ENCODE measurements at places on chromosomes 4 and X.

DNA sequence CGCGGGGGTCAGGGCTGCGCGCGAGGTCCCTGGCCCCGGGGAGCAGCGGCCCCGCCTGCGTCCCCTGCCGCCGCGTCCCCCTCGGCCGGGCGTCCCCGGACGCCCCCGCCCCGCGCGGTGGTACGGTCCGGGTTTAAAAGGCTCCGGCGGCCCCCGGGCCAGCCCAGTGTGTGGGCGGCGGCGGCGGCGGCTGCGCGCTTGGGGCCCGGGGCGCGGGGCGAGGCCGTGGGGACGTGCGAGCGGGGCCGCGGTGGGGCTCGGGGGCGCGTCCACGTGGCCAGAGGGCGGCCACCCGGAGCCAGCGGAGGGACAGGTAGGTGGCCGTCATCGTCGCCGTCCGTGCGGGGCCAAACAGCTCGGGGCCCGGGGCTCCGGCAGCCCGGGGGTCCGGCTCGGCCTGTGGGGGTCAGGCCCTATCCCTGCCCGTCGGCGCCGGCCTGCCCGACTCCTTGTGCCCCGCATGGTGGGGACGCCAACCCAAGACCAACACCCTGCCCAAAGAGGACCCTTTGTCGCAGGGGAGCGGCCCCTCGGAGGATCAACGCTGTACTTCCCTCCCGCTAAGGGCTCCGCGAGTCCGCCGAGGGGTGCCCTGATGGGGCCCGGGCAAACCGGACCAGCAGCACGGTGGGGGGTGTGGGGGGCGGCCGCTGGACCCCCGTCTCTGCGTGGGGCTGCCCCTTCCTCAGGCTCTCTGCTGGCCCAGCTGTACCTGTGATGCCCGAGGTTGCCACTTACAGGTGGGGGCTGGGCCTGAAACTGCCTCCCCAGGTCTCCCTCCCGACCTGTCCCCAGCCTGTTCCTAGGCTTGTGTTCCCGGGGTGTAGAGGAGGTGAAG lies at the start of gene PLXNA3:
Gene PLXNA3 (plus strand): TSS at position 166 of the 838 bp plus-strand sequence. CDS start 1,903 bp downstream, outside the sequence.
- DNase-seq, result peak; percentile 37

- no peak for DNase-seq
Observed at GRCh38 chrX:111352424-111352823, 59.6 kb downstream of the DCX start.

GRCh38 chr4:177235026-177235425 lies 74.6 kb upstream of the NEIL3 start:
- DNase-seq, result no peak

GRCh38 chr4:25425361-25425760 lies 48.3 kb downstream of the ANAPC4 start:
- DNase-seq, result no peak

DNA sequence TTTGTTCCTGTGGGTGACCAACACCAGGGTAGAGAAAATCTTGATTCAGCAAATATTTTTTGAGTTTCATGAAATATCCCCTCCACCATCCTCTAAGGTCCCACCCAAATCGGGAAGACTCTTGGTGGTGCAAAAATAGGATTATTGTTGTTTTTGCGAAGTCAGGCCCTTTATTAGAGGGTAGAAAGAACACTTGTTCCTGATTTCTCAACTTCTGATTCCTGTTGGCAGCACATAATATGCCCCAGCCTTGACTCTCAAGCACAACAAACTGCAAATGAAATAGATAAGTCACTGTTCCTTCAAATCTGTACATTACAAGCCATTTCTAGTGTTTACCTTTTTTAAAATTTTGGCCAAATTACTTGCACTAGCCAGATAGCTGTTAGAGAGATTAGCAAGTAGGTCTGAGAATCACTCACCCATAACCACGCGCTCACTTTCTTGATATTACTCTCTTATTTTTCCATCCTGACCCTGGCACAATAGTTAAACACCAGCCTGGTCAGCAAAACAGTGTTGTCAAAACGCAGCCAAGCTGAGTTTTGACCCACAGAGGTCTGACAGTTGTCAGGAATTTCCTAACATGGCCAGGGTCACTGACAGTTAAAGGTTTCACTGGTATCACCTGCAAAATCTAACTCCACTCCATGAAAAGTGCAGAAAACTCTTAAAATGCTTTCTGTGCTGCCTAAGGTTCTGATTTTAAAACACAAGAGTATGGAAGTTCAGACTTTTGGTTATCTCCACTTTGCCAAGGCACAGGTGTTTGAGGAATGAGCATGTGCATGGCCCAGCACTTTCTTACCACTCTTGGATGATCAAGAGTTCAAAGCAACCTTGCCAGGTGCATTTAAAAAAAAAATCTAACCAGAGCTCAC lies 69.8 kb downstream of the RBM47 start:
- no peak for DNase-seq

GRCh38 chr4:80878218-80878617 lies 152.3 kb upstream of the BMP3 start:
- DNase-seq, result no peak

GRCh38 chr4:55157559-55158277 lies 32.3 kb upstream of the KDR start:
- no peak for DNase-seq

GRCh38 chr4:185004562-185005218 lies 13.6 kb upstream of the HELT start:
- DNase-seq, result no peak

DNA sequence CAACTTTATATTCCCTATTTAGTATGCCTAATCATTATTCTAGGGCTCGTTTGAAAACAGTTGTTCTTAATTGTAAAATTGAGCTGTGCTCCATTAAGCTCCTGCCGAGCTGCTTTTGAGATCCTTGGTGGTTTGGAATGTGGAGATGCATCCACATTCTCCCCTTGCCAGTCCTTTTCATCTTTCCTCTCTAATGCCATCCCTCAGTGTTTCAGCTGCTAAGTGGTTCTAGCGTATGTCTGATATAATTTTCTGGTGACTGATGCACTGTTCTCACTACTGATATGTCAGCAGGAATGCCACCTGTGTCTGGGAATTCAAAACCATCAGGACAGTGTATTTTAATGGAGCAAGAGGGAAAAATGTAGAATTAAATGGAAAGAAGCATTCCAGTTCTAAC lies 1085.0 kb downstream of the CCSER1 start:
- DNase-seq, result no peak

GRCh38 chrX:13418126-13419097 lies 98.6 kb upstream of the ATXN3L start:
- DNase-seq, result no peak

DNA sequence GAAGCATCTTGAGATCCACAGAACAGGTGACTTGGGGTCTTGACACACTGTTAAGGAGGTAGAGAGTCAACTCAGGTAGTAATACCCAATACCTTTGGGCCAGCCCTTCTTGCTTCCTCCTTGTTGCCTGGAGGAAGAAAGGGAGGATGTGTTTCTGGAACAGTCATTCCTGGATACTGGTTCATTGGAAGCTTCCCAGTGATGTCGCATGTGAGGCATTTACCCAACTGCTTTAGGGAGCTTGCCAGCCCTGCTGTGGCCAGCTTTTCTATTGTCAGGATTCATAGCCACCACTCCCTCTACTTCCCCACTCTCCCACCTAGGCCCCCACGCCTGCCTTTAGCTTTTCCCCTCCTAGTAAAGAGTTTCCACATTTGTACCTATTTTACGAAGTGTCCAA lies 310.3 kb upstream of the PRPS2 start:
- DNase-seq, result no peak

GRCh38 chr4:8269535-8270417 lies at the start of gene HTRA3:
HTRA3 (plus strand) TSS chr4:8269754; CDS start chr4:8269969, 215 bp downstream.
- DNase-seq, result no peak

- no peak for DNase-seq
Observed at GRCh38 chr4:147481577-147482109, 746 bp downstream of the EDNRA start.

DNA sequence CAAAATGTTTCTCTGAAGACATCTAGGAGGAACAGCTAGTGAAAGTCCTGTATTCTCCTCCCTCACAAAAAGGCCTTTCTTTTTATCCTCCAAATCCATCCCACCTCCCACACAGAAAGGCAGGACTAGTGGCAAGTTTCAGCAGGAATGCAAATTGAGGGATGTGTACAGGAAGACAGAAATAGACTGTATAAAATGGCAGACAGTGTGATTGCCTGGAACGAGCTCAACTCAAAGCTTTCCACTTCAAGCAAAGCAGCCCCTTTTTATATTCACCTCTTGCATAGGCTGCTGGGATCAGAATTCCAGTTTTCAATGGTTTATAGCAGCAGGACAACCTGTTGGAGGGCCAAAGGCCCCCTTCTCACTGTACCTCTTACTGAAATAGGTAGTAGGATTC lies 57.5 kb downstream of the DCX start:
- DNase-seq, result no peak

DNA sequence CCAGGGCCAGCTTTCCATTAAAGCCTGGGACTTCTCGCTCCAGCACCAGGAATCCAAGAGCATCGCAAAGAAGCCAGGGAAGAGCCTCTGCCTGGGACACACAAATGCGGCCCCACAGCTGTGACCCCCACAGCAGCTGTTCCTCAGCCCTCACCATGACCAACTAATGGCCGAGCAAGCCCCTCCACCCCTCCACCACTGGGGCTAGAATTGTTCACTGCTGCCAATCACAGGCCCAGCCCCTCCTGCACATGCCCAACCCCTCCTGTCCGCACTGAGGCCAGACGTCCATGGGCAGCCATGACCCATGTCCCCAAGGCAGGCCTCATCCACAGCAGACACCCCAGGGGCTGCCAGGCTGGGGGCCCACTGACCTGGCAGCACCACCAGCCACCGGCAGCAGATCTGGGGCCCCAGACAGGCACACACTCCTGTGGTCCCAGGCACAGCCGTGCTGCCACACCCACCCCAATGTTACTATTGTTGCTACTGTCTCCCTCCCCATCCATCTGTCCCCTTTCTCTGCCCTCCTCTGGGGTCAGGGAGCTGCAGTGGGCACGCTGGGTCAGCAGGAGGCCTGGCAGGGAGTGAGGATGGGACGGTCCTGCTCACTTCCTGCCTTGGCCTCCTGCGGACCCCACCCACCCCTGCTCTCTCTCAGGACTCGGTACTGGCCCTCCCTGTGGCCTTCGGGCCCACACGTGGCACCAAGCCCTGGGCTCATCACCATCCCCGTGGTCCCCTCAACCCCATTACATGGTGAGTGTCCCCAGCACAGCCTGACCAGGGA lies 56.0 kb downstream of the ZFYVE28 start:
- no peak for DNase-seq

GRCh38 chrX:19990151-19990555 lies 708 bp downstream of the BCLAF3 start:
- no peak for DNase-seq

DNA sequence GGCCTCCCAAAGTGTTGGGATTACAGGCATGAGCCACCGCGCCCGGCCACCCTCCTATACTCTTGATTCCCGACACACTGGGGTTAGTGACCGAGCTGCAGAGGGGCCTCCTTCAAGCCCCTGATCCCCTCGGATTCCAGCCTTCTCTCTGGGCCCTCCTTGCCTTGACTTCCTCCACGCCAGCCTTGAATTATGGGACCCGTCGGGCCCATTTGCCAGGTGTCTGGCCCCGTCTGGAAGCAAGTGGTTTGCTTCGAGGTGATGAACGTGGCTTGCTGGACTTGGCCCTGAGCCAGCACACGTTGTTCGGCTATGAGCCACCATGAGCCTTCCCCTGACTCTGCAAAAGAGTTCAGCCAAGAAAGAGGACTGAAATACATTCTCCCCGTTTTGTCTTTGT lies 37.4 kb upstream of the GRPEL1 start:
- no peak for DNase-seq

DNA sequence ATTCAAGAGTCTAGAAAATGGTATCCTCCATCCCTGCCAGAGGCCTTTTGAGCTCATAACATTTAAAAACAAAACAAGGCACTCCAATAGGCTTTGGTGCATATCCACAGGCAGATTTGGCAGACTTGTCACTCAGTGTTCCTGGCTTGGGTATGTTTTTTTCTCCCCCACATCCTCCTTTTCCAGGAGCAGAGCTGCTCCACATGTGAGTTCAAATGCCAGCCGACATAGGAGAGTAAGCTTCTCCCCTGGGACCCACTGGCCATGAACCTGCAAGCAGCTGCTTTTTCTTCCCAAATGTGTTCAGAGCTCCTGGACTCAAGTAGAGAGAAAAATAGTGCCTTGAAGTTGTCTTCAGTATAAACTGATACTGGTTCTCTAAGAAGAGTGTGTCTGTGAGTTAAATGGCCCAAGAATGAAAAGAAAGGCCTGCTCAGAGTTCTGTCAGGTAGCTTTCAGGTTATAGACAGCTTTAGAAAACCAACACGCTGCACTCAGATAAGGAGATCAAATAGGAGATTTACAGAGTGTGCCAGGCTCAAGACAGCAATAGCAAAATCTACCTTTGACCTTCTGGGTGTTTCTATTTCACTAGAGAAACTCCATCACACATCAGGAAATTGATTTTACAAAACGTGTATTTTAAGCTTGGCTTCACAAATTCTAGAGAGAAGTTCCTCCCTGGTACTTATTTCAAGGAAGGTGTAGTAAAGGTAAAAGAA lies 162.5 kb upstream of the GALNT7 start:
- DNase-seq, result no peak

DNA sequence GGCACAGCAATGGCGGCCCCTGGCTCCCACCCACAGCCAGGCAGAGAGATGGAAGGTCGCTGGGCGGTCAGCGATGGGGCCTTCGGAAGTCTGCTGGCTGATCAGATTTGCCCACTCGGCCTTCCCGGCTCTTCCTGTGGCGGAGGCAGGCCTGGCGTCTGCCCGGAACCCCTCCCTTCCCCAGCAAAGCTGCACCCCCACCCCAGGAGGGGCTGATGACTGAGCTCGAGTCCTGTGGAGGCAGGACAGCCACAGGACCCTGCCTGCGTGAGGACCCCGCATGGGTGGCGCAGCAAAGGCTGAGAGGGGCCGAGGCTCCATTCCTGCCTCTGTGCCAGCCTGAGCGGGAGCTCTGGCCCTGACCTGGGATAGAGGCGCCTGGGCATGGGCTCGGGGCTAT lies 34.8 kb downstream of the TACC3 start:
- DNase-seq, result no peak

DNA sequence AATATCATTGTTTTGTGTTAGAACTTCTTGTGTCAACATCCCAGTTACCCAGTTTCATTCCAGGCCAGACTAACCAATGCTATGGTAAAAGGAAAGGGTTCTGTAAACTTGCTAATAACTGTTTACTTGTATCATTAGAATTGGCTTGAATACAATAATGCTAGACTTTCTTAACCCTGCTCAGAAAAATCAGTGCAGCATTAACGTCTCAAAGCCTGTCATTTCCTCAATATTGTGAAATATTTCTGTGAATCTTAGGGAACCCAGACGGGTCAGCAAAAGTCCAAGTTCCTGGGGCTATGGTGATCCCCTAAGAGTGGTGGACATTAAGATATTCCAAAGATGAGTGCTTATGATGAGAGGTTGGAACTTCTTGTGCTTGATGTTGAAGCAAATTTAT lies 541.2 kb upstream of the MAGEB18 start:
- no peak for DNase-seq

- no peak for DNase-seq
Observed at GRCh38 chr4:6877067-6877466, 32.6 kb upstream of the TBC1D14 start.

DNA sequence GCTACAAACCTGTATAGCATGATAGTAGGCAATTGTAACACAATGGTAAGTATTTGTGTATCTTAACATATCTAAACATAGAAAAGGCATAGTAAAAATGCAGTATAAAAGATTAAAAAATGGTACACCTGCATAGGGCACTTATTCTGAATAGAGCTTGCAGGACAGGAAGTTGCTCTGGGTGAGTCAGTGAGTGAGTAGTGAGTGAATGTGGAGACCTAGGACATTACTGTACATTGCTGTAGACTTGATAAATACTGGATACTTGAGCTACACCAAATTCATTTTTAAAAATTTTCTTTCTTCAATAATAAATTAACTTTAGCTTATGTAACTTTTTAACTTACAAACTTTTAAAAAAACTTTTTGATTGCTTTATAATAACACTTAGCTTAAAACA lies 68.2 kb upstream of the MAML3 start:
- no peak for DNase-seq
